ENCODE measurements at places on chromosomes 12 and 14. TPM values are rescaled to one million over a fixed set of nuclear protein-coding genes. Genes with fewer than 3 reads are reported as not detected.

KRT73 gene
- polyA plus RNA-seq = 1.2 TPM

TTLL5 gene
- polyA plus RNA-seq = 8.4 TPM

ABCC9 gene
- not detected for polyA plus RNA-seq

SYNDIG1L gene
- polyA plus RNA-seq = not detected

NDRG2 gene
- 34.5 TPM for polyA plus RNA-seq

ABCD2 gene
- 8.5 TPM for polyA plus RNA-seq

KRT77 gene
- polyA plus RNA-seq = not detected

SLC41A2 gene
- polyA plus RNA-seq = 0.41 TPM

BATF gene
- polyA plus RNA-seq = 46.6 TPM

CCND2 gene
- 103 TPM for polyA plus RNA-seq

CD27 gene
- polyA plus RNA-seq = 343 TPM

EIF4B gene
- 117 TPM for polyA plus RNA-seq

DRAM1 gene
- 0.83 TPM for polyA plus RNA-seq

CCDC197 gene
- not detected for polyA plus RNA-seq

HNRNPA1 gene
- 958 TPM for polyA plus RNA-seq

SLC25A29 gene
- 1.5 TPM for polyA plus RNA-seq

BDKRB2 gene
- not detected for polyA plus RNA-seq

PRICKLE1 gene
- polyA plus RNA-seq = not detected

FAM222A gene
- polyA plus RNA-seq = 0.25 TPM

PMCH gene
- polyA plus RNA-seq = not detected

MYF5 gene
- not detected for polyA plus RNA-seq

LRIG3 gene
- not detected for polyA plus RNA-seq

MMP19 gene
- not detected for polyA plus RNA-seq

NR4A1 gene
- polyA plus RNA-seq = 1.3 TPM

DBX2 gene
- not detected for polyA plus RNA-seq

AGAP2 gene
- polyA plus RNA-seq = 3.2 TPM

SERPINA9 gene
- polyA plus RNA-seq = not detected

PROX2 gene
- polyA plus RNA-seq = not detected

SLC6A15 gene
- polyA plus RNA-seq = not detected

PLEKHG7 gene
- polyA plus RNA-seq = 0.16 TPM

MYF6 gene
- polyA plus RNA-seq = not detected

SIX1 gene
- polyA plus RNA-seq = not detected

PYGL gene
- not detected for polyA plus RNA-seq

ACSS3 gene
- polyA plus RNA-seq = not detected

MUCL1 gene
- polyA plus RNA-seq = not detected

TAS2R20 gene
- 0.14 TPM for polyA plus RNA-seq

A2M gene
- 3.2 TPM for polyA plus RNA-seq

SERPINA10 gene
- not detected for polyA plus RNA-seq

GAS2L3 gene
- polyA plus RNA-seq = not detected

FGF6 gene
- polyA plus RNA-seq = not detected

PTPN21 gene
- polyA plus RNA-seq = not detected

RNASE1 gene
- polyA plus RNA-seq = not detected

ADGRD1 gene
- polyA plus RNA-seq = not detected

AQP2 gene
- polyA plus RNA-seq = not detected

C12orf60 gene
- polyA plus RNA-seq = 0.45 TPM

AJUBA gene
- polyA plus RNA-seq = 1.3 TPM

KRT80 gene
- polyA plus RNA-seq = not detected

OTOGL gene
- polyA plus RNA-seq = not detected

TAS2R7 gene
- not detected for polyA plus RNA-seq

FAM186B gene
- not detected for polyA plus RNA-seq

PLEK2 gene
- 2.7 TPM for polyA plus RNA-seq

CLEC4C gene
- polyA plus RNA-seq = not detected

STX2 gene
- 12.1 TPM for polyA plus RNA-seq
